ENCODE measurements at places on chromosomes 16 and 17.

- DNase-seq: no peak
Measured at GRCh38 chr17:43608313-43608712, 53.4 kb downstream of the MEOX1 start.

- DNase-seq: no peak
Measured at GRCh38 chr17:80753685-80754345, 209.2 kb downstream of the RPTOR start.

DNA sequence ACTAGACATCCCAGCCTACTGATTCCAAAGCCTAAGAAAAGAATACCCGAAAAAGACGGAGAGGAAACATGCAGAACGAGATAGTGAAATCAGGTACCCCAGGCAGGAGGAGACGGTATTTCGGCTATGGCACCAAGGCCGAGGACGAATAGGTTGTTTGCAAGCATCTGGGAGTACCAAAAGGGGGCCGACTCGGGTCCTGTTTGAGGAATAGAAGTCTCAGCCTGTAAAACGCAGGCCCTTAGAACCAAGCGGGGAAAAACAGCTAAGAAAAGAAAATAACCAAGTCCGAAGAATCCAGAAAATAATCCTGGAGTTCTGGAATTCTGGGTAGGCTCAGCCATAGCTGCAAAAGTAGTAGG is 537 bp downstream of the SLC35B1 start:
- no peak for DNase-seq

DNA sequence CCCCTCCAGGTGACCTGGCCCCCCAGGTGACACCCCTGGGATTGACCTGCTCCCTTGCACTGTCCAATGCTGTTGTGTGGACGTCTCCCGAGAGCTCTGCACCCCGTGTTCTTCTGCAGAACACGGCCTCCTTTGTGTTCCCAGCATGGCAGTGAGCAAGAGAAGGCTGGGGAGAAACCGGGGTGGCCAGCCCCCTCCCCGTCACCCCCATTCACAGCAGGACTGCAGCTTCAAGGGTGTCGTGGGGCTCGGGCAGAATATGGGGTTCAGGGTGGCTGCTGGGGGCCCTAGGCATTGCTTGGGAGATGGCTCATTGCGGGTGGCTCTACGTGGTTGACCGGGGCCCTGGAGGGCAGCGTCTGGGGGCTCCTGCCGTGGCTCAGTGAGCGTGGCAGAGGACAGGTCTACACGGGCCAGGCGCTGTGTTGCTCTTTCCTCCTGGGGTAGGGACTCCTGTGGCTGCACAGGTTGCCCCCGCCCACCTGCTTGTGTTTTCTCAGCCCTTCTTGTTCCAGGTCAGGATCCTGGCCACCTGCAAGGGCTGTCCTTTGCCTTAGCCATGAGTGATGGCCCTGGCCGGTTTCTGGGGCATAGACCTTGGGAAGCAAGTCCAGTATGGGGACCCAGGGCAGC is 12.5 kb downstream of the GSE1 start:
- DNase-seq: no peak

DNA sequence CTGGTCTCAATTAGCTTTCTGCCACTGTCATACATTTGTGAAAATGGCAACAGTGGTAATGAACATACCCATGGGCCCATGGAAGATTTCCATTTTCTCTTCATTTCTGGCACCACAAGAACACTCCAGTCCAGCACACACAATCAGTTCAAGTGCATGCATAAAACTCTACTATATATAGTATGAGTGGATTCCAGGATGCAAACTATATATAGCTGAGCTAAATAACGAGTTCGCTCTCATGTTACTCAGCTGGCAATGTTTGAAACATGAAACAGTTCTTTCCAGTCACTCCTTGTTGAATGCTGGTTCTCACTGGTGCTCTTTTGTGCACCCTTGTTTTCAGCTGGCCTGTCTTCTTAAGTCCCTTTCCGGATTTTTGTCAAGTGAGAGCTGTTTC is 75.2 kb upstream of the DHX40 start:
- no peak for DNase-seq

GRCh38 chr17:73363442-73364154 is 51.8 kb upstream of the CDC42EP4 start:
- no peak for DNase-seq

GRCh38 chr17:39903158-39903884 is 15.1 kb downstream of the GSDMB start:
- no peak for DNase-seq

DNA sequence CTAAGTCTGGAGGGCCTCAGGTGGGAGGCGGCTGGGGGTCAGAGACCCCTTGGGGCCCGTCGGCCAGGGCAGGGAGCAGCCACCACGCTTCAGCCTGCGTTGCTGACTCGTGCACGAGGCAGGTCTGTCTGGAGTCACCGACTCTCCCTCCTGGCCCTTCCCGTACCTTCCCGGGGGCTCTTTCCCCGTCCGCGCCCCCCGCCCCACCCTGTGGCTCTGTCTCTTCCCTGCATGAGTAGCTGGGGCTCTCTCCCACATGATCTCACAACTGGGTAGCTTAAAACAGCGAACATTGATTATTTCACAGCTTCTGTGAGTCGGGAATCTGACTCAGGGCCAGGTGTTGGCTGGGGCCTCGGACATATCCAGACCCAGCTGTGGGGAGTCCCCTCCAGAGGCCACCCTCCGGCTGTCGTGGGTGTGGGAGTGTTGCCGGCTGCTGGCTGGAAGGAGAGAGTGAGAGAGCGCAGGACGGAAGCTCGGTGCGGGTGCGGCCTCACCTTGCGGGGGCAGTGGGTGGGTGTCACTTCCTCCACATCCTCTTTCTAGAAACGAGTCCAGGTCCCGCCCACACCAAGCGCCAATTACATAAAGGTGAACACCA is 17.3 kb downstream of the BAHCC1 start:
- no peak for DNase-seq

DNA sequence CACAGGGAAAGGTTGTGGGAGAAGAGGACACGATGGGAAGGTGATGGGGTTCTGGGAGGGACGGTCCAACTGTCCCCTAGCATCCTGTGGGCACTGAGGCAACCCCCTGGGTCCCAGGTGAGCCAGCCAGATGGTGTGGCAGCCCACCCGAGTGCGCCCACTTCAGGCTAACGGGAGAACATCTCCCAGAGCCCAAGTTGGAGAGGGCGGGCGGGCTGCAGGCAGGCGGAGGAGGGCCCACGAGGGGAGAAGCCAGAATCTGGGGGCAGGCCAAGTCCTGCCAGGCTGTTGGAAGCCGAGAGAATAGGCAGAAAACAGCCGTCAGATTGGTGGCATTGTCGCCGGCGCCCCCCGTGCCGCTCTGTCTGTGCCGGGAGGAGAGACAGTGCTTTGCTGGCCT is 13.8 kb upstream of the ABCC3 start:
- no peak for DNase-seq

- no peak for DNase-seq
Measured at GRCh38 chr16:67528870-67529581, 397 bp downstream of the RIPOR1 start.

- no peak for DNase-seq
Measured at GRCh38 chr17:16348586-16348985, 4.7 kb downstream of the CENPV start.

DNA sequence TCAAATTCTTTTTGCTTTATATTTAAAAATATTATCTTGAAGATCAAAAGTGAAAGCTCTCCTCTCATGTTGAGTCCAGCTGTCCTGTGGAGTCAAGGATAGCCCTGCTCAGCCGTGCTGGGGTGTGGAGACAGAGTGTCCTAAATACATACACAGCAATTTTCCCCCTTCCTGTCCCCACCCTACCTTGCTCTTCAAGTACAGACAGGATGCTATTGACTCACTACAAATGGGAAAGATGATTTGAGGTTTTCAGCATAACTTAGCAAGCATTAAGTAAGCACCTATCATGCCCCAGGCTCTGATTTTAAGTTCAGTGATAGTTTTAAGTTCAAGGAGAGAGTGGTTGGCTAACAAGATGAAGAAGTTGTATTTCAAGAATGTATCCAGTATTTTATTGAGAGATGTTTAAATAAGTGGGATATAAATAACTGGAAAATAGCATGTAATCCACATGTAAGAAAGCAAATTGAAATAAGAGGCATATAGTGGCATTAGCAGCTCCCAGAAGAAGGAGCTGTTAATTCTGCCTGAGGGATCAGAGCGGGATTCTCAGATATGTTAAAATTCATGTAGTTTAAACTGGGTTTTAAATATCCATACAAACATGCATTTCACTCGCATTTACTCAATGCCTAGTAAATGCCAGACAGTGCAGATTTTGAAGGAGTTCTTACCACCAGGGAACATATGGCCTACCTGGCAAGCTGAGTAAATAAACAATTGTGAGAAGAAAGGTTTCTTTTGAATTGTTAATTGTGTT is 183.5 kb upstream of the ANKFN1 start:
- no peak for DNase-seq

DNA sequence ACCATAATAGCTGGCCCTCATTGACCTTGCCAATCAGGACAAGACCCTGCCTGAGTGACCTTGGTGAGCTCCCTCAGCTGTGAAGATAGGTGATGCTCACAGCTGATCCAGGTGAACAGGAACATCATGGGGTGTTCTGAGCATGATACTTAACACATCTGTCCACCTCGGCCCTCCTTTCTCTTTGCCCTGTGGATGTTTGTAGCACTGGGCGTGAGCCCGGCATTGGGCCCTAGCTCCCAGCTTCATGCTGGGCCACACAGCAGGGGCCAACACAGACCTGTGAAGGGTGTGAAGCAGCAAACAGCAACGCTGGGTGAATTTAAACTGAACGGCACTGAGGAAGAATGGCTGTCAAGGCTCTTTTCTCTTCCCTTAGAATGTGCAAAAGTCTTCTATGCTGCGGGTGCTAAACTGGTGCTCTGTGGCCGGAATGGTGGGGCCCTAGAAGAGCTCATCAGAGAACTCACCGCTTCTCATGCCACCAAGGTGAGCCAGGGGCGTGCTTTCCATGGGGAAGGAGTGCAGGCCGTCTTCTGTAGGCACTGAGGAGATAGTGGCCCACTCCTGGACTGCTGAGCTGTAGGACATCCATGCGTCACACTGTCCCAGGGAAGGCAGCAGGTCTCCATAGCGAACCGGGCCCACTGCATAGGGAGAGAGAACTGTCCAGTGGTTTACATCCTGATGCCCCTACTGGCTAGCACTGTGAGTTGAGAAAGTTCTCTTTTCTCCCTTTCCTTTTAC is 35.9 kb downstream of the TMEM11 start:
- DNase-seq: no peak

DNA sequence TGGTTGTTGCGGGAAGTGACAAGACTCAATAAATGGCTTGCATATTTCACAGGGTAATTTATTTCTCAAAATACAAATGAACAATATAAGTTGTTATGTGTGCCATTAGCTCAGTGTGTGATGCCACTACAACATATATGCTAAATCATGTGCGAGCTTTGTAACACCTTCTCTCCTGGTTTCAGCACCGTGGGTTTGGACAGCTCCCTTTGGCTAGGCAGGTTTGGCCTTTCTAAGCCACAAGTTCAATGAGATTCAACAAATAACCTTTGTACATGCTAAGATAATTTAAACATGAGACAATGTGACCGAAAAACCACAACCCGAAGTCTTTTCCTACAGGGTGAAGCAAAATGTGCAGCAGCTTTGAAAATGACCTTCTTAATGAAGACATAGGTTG is 563.9 kb downstream of the TMEM114 start:
- no peak for DNase-seq

DNA sequence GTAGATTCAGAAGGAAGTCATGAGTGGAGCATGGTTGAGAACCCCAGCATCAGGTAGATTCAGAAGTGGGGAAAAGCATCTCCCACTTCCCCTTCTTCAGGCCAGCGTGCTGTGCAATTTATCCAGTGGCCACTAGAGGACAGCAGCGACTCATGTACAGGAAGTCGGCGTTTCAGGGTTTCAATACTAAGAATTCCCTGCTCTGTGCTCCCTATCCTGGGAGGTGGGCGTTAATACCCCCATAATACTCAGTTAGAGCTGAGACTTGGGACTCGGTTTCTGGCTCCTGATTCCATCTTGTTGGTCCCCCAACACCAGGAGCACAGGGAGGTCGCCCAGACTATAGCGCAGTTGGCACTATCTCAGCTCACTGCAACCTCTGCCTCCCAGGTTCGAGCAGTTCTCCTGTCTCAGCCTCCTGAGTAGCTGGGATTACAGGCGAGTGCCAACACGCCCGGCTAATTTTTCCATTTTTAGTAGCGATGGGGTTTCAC is 75.3 kb upstream of the AMZ2 start:
- DNase-seq: peak; percentile 42

DNA sequence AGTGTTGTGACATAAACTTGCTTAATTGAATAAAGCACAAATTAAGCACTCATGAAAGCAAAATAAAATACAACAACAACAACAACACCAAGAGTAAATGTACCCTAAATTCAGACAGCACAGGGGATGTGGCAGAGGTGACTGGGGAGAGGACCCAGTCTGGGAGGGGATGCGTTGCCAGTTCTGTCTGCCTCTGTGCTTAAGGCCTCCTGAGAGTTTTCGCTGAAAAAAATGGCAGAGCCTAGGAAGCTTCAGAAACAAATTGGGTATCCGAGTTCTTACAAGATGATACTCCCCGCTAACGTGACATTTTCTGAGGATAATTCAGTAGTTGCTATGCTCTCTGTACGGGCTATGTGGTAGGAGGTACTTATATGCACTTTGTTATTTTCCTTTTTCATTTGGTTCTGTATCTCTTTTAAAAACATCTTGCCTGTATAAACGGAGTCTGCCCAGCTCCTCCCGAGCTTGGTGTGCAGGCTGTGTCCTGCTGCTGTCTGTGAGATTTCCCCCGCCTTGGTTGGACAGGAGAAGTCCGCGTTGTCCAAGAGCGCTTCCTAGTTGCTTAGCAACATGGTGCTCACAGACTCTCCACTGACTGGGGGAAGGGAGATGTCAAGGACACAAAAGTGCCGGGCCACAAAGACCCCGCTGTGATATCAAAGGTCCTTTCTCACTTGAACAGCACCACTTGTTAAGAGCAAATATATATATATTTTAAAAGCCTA is 134.2 kb upstream of the CPHXL start:
- DNase-seq: no peak

GRCh38 chr16:27679899-27680298 is 130.0 kb downstream of the KATNIP start:
- no peak for DNase-seq

DNA sequence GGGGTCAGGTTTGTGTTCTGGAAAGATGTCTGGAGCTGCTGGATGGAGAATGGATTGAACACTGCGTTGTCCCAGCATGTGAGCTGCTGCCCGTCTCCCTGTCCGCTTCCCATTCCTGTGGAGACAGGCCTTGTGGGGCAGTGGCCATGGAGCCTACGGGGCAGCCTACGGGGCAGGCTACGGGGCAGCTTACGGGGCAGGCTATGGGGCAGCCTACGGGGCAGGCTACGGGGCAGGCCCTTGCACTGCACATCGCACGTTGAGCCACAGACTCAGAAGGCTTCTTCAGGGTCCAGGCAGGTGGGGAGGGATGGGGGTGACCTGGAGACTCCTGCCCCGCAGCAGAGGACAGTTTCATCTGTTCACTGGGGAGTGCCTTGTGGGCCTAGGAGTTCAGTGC is 9.7 kb upstream of the DBNDD1 start:
- DNase-seq: no peak
